ENCODE measurements at places on chromosomes 7 and 10.

DNA sequence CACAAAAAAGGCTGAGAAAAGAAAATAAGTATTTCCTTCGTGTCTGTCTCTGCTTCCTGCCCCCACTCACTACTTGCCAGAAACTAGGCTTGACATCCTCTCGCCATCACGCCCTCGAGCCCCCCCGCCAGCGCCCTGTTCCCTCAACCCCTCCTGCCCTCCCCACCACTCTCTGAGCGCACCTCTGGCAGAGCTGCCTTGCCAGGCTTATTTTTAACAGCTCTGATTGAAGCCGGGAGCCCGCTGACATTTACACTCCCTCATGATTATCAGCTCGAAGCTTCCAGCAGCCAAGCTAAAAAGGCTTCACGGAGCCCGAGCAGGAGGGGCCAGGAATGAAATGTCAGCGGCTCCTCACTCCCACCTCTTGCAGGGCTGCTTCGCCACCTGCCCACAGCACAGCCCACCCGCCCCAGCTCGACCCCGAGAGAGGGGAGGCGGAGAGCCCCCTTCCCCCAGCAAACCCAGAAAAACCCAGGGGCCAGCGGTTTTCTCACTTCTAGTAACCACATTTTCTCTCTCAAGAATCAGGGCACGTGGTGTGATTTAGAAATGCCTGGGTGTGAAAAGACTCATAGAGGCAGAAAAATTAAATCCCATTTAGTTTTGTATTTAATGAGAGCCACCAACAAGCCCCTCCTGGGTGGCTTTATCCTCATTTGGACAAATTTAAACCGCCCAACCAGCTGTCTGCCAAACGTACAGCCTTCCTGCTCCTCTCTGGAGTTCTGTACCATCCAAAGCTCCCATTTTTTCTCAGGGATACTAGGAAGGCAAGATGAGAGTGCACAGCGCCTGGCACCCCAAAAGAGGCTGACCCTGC lies 89.3 kb downstream of the SLIT1 start:
- DNase-seq = no peak

GRCh38 chr10:100447663-100448062 lies 15.1 kb upstream of the WNT8B start:
- no peak for DNase-seq

GRCh38 chr10:86366033-86366901 lies at the start of gene GRID1:
GRID1 (minus strand) TSS chr10:86366795.
- DNase-seq = no peak

GRCh38 chr7:31815796-31816195 lies 128.8 kb downstream of the PPP1R17 start:
- no peak for DNase-seq

GRCh38 chr7:150948791-150949251 lies 29.3 kb downstream of the KCNH2 start:
- DNase-seq = no peak

GRCh38 chr7:110808361-110808760 lies 282.6 kb upstream of the LRRN3 start:
- DNase-seq = no peak

All from stimulated activated CD4-positive, alpha-beta T cell treated with anti-CD3 and anti-CD28 coated beads, TNF-alpha, amount 100 ng/mL, for 4 hours (primary cell).